ENCODE measurements at places on chromosomes 4 and X.
A peak's percentile ranks its signal among the peaks of the same experiment; 100 is the strongest.

- DNase-seq, result no peak
Measured at GRCh38 chr4:2816401-2816954, 23.6 kb downstream of the SH3BP2 start.

DNA sequence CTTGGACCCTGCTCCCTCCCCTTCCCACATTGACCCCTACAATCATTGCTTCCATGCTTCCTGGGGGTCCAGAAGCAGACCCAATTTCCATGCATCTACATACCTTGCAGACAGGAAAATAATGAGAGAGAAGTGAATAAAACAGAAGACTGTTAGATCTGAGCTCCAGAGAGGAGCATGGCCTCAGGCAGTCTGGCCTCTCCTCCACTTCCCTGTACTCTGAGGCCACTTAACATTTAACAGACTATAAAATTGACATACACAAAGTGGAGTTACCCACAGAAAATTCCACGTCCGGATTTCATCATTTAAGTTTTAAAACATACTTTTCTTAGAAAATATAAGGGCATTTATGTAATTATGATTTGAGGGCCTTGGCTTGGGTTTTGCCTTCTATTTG, 2.1 kb upstream of the PRSS12 start:
- no peak for DNase-seq

DNA sequence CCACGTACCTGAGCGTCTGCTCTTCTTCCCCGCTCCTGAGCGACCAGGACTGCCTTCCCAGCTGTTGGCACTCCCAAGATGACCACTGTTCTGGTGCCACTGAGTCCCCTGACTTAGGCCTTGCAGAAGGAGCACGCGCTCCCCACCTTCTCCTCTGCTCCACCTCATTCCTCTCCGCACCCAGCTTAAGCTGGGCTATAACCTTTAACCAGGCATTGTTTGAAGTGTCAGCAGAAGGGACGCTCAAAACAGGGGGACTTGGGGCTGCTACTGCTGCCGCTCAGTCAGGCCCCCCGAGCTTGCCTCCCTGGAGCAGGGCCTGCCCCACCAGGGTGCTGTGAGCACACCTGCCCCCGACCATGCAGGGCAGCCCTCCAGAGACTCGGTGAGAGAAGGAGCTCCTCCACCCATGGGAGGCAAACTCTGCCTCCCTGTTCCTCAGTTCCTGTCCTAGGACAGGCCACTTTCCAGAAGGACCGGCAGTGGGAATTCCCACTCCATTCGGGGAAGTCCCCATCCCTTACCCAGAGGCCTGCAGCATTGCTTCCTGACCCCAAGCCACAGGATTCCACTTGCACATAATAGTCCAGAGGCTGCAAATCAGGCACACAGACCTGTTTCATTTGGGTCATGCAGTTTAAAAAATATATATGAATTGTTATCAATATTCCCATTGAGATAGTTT, 99.7 kb upstream of the ENPP6 start:
- DNase-seq, result no peak

DNA sequence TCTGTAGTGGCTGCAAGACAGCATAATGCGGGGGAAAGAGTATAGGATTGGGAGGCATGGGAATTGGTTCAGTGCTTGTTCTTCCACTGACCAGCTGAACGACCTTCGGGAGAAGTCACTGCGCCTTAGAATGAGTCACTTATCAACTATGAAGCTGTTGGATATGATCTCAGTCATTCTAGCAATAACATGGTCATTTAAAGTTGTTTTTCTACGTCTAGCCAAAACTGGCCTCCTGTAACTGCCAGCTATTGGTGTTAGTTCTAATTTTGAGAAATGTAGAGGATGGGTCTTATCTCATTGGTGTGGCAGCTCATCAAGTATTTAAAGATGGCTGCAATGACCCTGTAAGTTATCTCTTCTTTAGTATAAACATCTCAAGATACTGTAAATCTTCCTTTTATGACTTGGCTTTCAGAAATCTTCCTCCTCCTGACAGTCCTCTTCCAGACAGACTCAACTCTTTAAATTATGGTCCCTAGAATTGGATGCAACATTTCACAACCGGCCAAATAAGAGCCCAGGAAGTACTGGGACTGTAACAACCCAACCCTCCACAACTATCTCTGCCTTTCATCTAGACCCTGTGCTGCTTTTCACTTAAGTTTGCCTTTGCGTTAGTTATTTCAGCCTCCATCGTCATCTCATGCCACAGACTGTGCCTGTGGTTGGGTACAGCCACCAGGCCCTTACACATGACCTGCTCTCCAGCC, 243.3 kb downstream of the CBR4 start:
- no peak for DNase-seq

- DNase-seq, result peak; percentile 32
Measured at GRCh38 chr4:39446842-39447573, 11.7 kb downstream of the RPL9 start.

GRCh38 chr4:140113653-140114052, 40.3 kb downstream of the MAML3 start:
- no peak for DNase-seq

DNA sequence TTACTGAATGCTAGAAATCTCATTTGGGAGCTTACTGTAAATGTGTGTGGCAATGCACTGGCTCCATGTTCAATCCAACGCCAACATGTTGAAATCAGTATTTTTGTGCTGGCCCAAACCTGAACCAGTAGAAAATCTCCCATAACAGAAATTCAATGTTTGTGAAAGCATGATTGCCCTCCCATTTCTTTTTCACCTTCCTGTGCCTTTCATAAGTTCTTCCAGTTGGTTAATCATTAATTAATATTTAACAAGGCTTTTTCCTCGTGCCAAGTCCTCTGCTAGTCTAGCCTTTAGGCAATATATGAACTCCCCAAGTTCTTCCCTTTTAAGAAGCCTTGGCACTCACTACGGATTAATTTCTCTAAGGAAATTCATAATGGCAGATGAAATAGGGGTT, 1.3 kb upstream of the PLS3 start:
- no peak for DNase-seq

GRCh38 chr4:183321079-183321478, 1.0 kb upstream of the CLDN22 start:
- DNase-seq, result no peak

DNA sequence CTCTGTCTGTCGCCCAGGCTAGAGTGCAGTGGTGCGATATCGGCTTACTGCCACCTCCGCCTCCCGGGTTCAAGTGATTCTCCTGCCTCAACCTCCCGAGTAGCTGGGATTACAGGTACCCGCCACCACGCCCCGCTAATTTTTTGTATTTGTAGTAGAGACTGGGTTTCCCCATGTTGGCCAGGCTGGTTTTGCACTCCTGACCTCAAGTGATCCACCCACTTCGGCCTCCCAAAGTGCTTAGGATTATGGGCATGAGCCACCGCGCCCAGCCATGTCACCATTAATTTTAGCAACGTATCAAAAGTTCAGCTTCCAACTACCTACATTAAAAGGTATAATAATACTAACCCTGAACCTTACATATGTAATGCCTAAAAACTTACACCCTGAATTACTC, 940 bp upstream of the UTP3 start:
- DNase-seq, result peak; percentile 12

- no peak for DNase-seq
Measured at GRCh38 chr4:171668403-171668802, 144.8 kb upstream of the GALNTL6 start.

DNA sequence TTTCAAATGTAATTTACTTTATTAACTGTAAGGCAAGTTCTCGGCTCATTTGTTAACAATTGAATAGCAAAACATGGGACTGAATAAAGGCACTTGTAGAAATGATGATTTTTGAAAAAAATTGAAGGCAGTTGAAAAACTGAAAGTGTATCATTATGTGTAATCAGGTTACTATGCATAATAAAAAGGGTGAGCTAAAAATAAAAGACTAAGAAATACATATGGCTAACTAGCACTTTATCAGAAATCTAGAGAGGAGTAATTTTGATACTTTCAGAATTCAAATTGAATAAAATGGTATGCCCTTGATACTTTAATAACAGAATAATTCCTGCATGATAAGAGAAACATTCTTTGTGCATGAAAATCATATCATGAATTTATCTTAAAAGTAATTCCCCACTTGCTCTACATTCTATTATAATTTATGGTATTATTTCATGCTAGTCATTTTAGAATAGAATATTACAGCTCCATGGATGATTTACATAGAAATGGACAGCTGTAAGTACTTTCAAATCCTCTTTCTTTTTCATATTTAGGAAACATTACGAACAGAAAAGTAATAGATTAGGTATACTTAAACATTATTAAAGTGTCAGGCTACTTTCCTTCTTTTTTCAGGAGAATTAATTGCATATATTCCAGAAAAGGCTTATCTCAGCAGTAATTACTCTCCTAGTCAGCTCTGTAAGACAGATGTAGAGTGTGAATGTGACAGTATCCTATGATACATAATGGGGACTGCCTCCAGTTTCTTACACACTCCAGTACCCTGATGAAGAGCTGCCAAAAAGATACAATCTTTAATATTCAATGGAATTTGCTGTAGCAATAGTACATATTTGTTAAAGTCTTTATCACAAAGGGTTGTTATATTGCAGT, 697.3 kb downstream of the CCSER1 start:
- DNase-seq, result no peak

DNA sequence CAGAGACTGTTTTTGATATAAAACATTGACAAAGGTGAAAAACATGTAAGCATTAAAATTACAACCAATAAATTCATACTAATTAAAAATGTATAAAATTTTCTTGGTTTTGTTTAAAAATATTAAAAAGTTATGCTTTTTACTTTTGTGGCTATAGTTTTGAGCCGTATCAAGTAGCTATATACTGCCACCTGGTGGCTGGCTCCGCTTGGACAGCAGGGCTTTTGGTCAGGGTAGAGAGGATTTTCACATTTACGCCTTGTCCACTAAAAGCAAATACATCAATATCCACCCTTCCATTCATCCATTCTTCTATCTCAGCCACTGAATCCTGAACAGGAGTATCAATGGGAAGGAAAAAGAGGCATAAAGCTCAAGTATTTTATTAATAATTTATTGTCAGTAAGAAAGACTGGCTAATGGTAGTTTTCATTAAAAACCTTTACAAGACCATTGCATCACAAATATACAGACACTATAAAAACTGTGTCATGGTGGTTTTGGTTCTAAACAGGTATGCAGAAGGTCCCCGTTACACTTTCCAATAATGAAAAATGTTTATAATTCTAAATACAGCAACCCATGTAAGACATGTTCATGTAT, 32.1 kb upstream of the MTNR1A start:
- DNase-seq, result peak; percentile 53

DNA sequence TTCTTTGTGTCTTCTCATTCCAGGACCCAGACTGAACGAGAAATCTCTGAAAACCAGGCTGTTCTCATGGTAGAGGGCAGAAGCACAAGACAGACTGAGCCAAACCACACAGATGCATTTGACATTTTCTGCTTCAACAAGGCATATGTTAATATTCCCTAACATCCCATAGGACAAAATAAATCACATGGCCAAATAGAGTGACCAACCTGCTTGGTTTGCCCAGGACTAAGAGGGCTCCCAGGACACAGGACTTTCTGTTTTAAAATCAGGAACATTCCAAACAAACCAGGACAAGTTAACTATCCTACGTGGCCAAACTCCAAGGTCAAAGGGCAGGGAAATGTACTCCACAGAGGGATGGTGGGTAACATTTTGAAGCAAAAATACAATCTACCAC, 11.7 kb downstream of the CTPS2 start:
- no peak for DNase-seq

- peak; percentile 4 for DNase-seq
Measured at GRCh38 chr4:11428899-11429698, 405 bp upstream of the HS3ST1 start.

- DNase-seq, result peak; percentile 37
Measured at GRCh38 chr4:142404191-142404611, 441.9 kb downstream of the INPP4B start.

DNA sequence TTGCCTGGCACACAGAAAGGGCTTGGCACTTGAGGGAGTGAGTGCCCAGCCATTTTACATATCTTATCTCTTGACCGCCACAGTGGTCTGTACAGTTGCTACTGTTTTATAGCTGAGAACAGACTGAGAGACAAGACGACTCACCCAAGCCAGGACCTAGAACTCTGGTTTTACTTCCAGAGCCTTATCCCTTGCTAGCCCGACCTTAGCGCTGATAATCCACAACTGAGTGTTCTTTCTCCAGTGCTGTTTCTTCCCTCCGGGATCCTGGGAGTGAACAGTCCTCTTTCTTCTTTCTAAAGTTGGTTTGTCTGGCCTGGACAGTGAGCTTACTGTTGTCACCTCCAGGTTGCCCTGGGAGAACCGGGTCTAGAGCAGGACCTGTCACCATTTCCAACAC, 52.5 kb upstream of the TADA2B start:
- no peak for DNase-seq

DNA sequence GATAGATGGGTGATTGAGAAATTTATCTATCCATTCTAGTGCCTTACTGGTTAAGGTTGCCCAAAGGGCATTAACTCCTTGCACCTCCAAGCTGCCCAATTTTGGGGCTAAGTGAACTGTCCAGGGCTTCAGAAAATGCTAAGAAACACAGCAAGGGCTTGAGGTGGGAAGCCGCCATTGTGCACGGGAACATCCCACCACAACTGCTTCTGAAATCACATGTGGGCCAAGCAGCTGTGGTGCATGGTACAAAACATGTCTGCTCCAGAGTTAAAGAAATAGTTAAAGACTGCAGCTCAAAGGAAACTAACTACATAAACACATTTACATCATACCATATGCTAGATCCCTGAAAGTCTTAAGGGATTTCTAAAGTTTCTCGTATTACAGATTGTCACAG, 144.3 kb upstream of the NDST3 start:
- no peak for DNase-seq

- DNase-seq, result no peak
Measured at GRCh38 chr4:133152330-133152821, 3.3 kb downstream of the PCDH10 start.

Measured in CD4-positive, alpha-beta T cell treated with Interleukin-15 for 4 hours (primary cell).